ENCODE measurements at places on chromosomes 2 and 18. TPM values are rescaled to one million over a fixed set of nuclear protein-coding genes. Genes with fewer than 3 reads are reported as not detected.

GRCh38 chr18:22521026-22521707 lies 103.5 kb upstream of the CTAGE1 start:
- no peak for DNase-seq

GRCh38 chr18:65056575-65056974 lies 694.2 kb upstream of the CDH7 start:
- DNase-seq: no peak

GRCh38 chr2:123451542-123451941 lies 573.5 kb upstream of the CNTNAP5 start:
- no peak for DNase-seq

DNA sequence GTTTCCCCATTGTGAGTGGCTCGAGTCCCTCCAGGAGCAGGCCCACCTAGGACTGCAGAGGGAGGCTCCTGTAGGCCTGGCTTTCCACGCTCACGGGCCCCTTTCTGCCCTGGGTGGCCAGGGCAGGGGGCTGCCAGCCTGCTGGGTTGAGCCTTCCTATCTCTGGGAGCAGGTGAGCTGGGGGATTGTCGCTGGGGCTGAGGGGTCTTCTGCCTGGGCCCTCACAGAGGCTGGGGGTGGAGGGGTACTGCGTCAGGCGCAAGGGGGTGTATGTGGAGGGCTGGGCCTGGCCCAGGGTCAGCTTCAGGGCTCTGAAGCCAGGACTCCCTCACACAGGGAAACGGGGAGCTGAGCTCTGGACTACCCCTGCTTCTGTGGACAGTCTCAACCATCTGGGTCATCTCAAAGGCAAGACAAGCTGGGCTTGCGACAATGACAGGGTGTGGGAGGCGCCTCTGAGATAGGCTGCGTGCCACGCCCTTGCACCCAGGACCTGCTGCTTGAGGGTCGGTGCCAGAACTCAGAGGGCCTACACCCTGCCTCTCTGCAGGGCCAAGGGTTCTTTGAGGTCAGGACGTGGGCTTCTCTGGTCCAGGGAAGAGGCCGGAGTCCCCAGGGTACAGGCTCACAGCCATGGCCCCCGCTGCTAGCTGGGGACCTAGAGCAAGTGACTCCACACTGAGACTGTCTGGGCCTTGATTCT lies 206.1 kb downstream of the TWIST2 start:
- no peak for DNase-seq

GRCh38 chr2:40317761-40318160 lies 134.1 kb downstream of the SLC8A1 start:
- no peak for DNase-seq

GRCh38 chr2:101296371-101296770 lies 12.1 kb downstream of the RNF149 start:
- no peak for DNase-seq

FTCDNL1 gene
- total RNA-seq: not detected

GRCh38 chr18:11324510-11324909 lies 175.1 kb upstream of the PIEZO2 start:
- DNase-seq: no peak

DNA sequence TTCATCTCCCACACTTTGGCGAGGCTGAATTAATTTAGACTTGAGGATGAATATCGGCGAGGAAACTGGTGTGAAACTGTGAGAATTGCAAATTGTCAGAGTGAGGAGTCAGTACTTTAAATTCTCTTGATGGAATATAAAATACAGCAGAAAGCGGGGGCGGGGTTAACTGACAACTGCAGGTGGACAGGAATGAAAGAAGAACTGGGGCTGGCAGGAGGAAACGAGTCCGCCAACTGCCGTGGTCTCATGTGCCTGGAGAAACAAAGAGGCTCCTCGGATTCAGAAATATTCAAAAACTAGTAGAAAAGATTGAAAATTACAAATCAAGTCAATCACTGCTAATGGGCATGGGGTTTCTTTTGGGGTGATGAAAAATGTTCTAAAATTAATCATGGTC lies 44.3 kb downstream of the MOGAT1 start:
- no peak for DNase-seq

GRCh38 chr2:108588070-108588668 lies 53.9 kb downstream of the LIMS1 start:
- DNase-seq: peak; percentile 53

DNA sequence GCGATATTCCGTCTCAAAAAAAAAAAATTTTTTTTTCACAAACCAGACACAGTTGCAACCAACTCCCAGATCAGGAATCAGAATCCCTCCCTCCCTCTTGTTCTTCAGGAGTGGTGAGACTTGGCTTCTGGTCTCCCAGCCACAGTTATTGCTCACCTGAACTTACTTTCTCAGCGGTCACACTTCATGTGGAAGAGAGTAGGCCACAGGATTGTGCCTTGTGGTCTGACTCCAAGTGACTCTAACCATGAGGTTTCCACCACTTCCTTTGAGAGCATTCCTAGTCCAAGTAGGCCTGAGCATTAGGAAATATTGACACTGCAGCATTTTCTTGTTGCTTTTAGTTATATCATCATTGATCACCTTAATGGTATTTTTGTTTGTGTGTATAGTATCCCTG lies 12.1 kb downstream of the FMNL2 start:
- no peak for DNase-seq

- no peak for DNase-seq
These were observed 59.1 kb downstream of the CMPK2 start for GRCh38 chr2:6806604-6807003.

TRIM54 gene
- total RNA-seq: not detected

LONRF2 gene
- total RNA-seq: 6.5 TPM

- no peak for DNase-seq
These were observed 77.2 kb upstream of the NDUFV2 start for GRCh38 chr18:9025091-9025838.

DNA sequence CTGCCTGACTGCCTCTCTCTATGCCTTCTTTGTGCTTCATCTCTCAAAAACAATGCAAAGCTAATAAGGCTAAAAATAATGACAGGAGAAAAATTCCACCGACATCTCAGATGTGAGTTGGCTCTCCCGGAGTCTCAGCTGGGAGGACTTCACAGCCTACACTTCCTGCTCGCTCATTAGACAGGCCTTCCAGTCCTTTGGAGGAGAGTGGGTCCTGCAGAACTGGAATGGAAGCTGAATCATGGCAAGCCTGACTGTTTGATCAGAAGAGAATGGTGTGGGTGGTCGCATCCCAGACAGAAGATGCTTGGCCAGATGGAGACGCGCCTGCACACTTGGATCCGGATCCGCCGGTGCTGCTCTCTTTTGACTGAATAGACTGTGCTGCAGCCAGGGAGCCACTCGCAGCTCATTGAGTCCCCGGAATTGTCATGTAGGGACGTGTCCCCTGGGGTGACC lies 49.7 kb downstream of the TRIB2 start:
- DNase-seq: no peak

FZD7 gene
- 5.1 TPM for total RNA-seq

GRCh38 chr18:12750715-12751502 lies 48.1 kb downstream of the PSMG2 start:
- DNase-seq: no peak

DNA sequence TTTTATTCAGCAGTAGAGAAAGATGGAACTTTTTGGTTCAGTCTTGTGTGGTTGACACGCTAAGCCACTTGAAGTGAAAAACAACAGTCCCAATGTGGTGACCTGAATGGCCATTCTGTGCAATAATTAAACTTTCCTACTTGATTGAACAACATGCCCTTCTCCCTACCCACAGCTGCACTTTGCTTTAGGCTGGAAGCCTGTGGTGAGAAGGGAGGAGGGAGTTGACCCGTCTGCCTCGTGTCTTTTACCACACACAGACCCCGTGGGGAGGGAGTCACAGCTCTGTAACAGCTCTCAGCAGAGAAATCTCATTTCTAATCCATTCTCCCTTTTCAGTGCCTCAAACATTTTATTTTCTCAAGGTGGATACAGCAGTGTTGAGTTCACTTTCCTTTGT lies 138.2 kb upstream of the PKDCC start:
- no peak for DNase-seq

DNA sequence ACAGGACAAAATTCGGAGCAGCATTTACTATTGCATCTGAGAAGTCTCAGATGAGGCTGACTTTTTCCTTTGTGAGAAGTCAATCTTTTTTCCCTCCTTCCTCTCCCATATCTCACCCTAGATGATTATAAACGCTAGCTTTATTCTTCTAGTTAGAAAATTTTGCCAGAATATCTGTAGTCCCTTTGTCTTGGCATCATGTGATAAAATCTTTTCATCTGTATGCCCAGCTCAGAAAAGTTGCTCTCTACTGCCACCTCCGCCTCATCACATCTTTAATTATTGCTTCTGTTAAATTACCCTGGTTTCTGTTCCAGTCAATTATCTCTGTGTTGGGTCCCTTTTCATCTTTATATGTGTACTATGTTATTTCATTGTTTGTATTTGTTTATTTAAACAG lies 210.8 kb upstream of the SLC35G4 start:
- DNase-seq: no peak

RSAD2 gene
- 0.45 TPM for total RNA-seq

DNA sequence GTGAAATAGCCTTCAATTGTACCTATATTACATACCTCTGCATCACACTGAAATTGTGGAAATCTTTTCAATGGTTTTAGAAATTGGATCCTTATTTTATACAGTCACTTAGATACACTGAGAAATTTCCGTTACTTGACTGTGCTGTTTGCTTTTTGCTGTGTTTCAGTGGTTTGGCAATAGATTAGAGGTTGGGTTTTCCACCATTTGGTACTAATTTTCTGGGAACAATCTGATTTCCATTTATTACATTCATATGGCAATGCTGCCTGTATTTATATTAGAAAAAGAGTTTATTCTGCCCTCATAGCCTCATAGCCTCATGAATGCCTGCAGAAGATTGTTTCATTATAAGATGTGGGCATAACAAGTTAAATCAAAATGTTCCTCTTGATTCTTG lies 285.0 kb downstream of the GULP1 start:
- DNase-seq: no peak

VIL1 gene
- total RNA-seq: 12.9 TPM

DNA sequence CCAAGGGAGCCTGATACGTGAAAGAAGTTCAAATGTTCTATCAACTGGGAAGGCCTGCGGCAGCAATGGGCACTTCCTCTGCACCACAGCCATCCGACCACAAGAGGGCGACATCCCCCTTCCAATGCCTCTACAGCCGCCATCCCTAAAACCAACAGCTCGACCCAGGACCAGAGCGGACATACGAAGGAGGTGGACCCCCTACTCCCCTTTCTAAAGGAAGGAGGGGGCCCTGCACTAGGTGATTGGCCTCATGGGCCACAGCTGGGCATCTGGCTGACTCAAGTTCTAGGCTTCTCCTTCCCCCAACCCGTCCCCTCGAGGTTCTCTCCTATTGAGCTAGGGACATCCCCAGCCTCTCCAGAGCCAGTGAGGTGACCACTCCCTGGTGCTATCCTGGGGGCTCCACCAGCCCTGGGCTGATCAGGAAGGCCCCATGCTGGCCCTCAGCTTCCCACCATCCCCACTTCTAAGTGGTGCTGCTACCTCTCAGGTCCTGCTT lies 217.2 kb downstream of the TNS1 start:
- DNase-seq: peak; percentile 87

DOK6 gene
- 1.2 TPM for total RNA-seq

SERPINB3 gene
- total RNA-seq: not detected

DNA sequence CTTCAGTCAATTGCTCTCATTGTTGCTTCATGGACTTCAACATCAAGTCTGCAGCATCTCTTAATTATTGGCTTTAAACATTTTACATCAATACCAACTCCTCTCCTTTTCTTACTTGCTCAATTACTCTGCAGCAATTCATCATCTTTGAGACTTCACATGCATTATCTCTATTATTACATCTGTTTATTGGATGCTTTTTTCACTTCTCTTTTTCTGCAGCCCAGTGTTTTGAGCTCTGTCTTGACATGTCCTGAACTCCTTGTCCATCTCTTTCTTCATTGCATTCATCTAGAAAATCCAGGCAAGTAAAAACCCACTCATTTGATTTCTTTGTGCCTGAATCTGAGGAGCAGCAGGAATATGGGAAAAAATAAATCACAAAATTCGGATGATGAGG lies 647.9 kb downstream of the PLCL1 start:
- DNase-seq: no peak

SLC11A1 gene
- 20.4 TPM for total RNA-seq

FABP1 gene
- total RNA-seq: 8.6 TPM

GRCh38 chr2:12232876-12233275 lies 483.9 kb upstream of the TRIB2 start:
- DNase-seq: no peak

Measured in stomach (tissue), 19 donors.